CD4-positive, alpha-beta T cell treated with Interleukin-10 for 1 hour (primary cell): ENCODE measurements at places on chromosomes 16 and 17.

GRCh38 chr16:6247775-6248174 lies 1084.9 kb upstream of the RBFOX1 start:
- DNase-seq: no peak

- DNase-seq: peak; percentile 85
Measured at GRCh38 chr17:63919311-63919723, 678 bp upstream of the GH1 start.

DNA sequence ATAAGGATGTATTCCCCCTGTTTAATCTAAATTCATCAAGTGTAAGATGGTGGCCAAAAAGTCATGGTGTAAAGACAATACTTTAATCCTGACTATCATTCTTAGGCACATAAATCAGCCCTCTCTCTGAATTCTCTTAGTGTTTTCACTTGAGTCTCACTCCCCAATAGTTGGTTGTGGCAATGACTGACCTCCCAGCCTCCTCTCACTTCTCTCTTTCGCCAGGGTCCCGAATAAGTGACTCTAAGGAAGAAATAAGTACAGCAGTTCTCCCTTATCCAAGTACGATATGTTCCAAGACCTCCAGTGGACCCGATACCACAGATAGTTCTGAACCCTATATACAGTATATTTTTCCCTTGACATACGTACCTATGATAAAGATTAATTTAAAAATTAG lies 335.3 kb downstream of the MAF start:
- no peak for DNase-seq

DNA sequence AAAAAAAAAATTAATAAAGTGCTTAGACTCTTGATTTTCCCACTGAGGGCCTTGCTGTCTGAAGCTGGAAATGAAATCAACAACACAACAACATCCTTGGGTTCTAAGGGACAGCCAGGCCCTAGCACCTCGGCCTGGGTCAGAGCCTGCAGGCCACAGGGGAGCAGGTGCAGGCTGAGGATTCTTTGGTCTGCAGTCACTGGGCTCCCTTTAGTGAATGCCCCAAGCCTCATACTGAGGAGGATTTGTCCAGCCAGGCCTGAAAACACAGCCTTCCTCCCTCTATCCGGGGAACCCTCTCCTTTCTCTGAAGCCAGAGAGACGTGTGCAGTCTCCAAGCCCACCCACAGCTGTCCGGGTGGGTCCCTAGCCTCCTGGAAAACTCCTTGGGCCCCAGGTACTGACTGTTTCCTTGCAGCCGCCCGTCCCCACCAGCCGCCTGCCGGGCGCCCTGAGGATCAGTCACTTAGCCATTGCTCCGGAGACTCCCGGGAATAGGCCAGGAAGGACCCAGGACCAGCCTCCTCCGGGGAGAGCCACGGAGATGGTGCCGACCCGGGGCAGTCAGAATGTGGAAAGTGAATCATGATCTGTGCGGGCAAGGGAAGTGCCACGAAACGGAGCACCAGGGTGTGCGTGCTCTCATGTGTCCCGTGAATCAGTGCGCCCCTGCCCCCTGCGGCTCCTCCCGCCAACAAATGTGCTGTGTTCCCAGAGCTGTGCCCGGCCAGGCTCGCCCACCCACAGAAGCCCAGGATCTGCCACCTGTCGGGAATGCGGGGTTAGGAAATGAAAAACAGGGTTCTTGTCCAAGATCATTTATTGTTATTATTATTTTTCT lies 91.0 kb downstream of the RTN4RL1 start:
- DNase-seq: no peak

GRCh38 chr16:50941681-50942080 lies 199.8 kb downstream of the CYLD start:
- no peak for DNase-seq

GRCh38 chr17:78289802-78290363 lies 58.5 kb downstream of the TMEM235 start:
- DNase-seq: peak; percentile 87

- DNase-seq: no peak
Measured at GRCh38 chr17:49444384-49444783, 29.7 kb upstream of the PHB1 start.

- DNase-seq: no peak
Measured at GRCh38 chr16:50635505-50636392, 45.4 kb downstream of the SNX20 start.

DNA sequence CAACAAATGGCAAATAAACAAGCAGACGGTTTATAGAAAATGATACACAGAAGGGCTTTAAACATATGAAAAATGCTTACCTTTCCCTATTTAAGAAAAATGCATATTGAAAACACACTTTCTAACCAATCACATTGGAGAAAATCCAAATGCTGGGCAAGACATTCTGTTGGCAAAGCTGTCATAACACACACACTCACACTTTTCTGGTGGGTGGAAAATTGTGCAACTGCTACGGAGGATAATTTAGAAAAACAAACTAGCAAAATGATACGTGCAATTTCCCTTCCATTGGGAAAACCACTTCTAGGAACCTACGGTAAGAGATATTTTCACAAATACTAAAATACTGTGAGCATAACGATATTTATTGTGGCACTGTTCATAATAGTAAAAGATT lies 9.8 kb upstream of the MYH3 start:
- no peak for DNase-seq

GRCh38 chr17:47162013-47162622 lies 27.0 kb downstream of the CDC27 start:
- DNase-seq: no peak

DNA sequence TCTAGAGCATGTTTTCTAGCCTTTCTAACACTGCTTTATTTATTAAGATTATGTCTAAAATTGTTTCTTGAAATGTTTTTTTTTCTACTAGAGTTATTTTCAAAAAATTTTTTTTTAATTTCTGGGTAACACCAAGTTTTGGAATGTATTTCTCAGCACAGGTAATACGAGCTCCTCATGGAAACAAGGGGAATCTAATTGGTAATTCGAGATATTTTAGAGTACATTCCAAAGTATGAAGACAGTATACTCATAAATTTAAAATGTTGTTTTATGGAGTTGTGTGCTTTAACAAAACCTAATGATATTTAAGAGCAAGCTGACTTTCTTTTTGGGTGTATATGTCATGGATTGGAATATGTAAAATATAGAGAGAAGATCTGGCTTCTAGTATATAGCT lies 42.4 kb downstream of the OMG start:
- DNase-seq: no peak

DNA sequence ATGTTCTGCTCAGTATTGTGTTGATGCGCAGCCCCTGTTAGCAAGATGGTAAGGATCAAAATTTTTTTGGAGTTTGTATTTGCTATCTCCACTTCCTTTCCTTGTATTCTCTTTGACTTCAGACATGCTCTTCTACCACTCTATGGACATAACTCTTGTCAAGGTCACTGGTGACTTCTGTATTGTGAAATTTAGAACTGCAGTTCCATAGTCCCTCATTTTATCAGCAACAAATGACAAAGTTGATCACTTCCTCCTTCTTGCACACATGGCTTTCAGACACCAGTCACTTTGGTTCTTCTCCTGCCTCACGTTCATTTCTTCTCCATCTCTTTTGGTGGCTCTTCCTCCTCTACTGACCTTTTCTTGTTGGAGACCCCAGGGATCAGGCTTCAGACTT lies 21.1 kb downstream of the COX11 start:
- DNase-seq: no peak

GRCh38 chr16:48681520-48681919 lies 71.5 kb upstream of the N4BP1 start:
- no peak for DNase-seq

DNA sequence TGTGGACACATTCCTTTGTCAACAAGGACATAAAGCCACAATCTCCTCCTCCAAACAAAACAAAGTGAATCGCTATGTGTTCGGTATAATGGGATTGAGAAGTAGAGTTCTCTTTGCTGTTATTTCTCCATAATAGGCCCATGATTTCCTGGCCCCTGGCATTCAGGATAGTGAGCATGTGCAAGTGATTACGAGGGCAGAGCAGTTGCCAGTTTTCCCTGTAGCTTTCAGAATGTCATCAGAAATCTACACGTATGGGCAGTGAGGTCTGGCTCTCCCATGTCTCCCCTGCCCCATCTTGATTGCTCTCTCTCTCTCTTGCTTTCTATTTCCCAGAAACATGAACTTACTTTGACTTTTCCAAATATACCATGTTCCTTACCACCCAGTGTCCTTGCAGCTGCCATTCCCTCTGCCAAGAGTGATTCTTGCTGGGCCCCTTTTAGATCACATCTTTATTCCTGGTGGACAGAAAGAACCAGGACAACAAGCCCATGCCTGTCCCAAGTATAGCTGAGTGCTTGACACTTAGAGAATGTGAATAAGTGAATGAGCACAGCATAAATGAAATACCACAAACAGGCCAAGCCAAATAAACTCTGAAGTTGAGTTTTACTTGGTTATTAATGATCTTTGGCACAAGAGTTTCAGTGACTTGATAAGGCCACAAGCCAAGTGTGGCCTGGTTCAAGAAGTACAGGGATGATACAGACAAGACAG lies 273.1 kb downstream of the CDH13 start:
- DNase-seq: no peak

DNA sequence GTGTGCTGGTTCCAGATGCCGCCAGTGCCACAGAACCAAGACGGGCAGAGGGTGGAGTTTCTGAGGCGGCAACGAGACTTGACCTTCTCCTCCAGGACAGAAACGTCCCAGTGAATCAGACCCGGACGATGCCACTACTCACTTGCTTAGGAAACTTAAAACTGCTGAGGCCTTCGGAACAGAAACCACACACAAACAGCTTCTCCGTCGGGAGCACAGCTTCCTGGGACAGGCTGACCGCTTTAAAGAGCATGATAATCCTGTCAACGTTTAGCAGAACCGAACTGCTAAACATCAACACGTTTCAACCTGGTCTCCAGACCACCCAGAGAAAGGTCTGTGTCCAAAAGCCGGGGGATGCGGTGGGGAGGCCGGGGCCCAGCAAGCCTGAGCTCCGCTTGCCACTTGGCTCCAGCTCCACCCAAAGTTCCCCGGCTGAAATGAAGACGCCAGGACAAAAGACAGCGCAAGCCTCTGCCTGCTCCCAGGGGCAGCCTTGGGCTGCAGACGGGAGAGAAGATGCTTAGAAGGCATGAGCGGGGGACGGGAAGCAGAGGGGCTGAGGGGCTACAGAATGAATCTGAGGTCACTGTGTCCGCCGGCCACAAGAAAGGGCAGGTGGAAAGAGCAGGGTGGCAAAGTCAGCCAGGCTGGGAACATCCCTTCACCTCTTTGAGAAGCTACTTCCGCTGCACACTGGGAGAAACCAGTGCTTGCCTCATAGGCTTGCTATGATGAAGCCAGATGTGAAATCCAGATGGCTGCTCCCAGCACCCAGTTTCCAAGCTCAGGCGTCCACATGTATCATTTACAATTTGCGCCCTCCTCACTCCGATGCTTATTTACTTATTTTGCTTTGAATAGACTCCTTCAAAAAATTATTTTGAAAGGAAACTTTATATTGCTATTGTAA lies 69.0 kb downstream of the MRM3 start:
- DNase-seq: no peak

DNA sequence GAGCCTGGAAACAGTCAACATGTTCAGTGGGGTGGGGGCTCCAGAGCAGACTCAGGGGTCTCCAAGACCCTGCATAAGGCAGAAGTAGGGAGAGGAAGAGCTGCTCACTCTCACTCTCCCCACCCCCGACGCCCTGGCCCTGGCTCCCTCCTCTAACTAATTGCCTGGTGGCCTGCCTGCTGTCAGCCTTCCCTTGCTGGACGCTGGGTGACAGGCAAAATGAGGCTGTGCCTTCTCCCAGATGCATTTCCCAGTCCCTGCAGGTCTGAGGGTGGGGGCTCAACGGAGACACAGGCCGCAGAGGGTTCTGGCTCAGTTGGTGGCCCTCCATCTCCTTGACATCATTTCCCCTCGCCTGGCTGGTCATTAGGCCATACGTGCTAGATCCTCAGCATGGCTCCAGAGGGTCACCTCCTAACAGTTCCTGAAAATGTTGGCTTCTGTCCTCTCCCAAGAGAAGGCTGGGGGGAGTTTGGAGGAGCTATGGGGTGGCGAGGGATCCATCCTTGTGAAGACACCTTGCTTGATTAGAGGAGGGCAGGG lies 1.4 kb downstream of the FMNL1 start:
- DNase-seq: peak; percentile 26

- DNase-seq: no peak
Measured at GRCh38 chr16:63312346-63312745, 1276.1 kb upstream of the CDH8 start.

GRCh38 chr16:57383276-57384247 lies 11.3 kb downstream of the CX3CL1 start:
- no peak for DNase-seq

GRCh38 chr17:16471295-16471694 lies 20.7 kb downstream of the LRRC75A start:
- no peak for DNase-seq

DNA sequence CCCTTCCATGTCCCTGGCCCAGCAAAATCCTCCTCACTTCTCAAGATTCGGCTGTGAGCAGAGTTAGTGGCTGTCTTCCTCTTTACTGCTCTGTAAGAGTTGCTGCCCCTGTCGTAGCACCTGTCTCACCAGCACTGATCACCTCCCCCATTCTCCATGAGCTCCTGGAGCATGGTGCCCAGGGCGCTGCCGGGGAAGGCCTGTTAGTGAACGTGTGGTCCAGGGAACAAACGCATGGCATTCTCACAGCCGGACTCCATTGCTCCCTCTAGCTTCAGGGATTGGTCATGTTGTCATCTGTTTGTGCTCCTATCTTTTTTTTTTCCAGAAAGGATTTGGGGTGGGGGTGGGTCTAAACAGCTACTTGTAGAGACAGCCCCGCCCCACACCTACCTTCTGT lies 141.2 kb downstream of the CMIP start:
- DNase-seq: no peak

GRCh38 chr17:45357364-45357997 lies 40.7 kb upstream of the MAP3K14 start:
- no peak for DNase-seq

DNA sequence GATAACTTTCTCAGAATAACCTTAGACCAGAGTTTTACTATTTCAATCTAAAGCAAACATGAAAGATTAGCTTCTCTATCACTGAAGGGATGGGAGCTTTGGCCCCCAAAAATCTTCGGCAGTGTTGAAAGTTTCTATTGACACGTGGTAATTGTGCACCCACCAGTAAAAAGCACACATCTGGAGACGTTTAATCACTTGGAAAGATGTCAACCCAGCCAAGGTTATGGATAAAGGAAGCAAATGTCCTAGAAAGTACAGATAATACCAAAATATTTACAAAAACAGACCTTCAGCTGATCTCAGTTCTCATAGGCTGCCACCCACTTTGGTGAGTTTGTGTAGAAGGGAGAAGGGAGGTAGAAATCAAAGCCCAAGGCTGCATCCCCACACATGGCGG lies 5.3 kb downstream of the MYCBPAP start:
- no peak for DNase-seq
